ENCODE measurements at places on chromosomes 7 and 10.

DNA sequence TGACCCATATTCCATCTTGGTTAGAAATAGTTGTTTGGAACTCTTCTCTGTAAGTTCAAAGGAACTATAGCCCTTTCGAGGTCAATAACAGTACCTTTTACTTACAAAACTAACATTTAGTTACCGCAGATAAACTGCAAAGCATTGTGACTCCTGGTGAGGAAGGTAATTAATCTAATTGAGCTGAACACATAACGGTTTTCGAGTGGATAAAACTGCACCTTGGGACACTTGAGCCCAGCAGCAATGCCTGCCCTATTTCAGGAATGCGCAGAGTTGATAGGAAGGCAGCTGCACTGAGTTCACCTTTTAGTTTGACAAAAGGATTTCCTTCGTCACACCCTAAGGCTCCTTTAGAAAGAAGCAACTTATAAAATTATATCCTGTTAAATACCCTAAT lies 75.4 kb downstream of the JAZF1 start:
- DNase-seq, result no peak

- no peak for DNase-seq
Observed at GRCh38 chr10:30002426-30003266, 56.7 kb downstream of the JCAD start.

- DNase-seq, result no peak
Observed at GRCh38 chr10:131650771-131651673, 249.8 kb upstream of the PPP2R2D start.

DNA sequence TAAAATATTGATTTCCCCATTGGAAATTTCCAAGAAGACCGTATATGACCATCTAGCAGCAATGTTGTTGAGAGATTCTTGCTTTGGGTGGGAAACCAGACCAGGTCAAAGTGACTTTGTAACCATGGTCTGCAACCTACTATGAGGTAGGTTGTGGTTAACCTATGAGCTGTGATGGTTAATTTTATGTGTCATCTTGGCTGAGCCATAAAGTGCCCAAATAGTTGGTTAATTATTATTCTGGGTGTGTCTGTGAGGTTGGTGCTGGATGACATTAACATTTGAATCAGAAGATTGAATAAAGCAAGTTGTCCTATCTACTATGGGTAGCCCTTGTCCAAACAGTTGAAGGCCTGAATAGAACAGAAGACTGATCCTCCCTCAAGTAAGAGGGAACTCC lies 18.3 kb upstream of the RALA start:
- DNase-seq, result no peak

DNA sequence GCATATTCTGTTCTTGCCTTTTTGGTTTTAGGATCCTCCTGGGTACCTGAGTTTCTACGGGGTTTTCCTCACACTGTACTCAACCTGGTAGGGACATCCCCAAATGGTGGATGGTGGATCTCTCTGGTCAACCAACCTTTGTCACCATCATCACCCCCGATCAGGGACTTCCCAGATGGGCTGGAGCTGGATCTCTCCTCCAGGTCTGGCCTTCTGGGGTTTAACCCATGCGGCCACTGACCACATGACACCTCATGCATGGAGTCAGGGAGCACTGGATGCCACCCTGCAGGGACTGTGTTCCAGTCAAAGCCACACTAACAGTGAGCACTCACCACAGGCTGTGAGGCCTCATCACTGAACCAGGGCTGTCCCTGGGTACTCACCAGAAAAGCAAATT lies 80.0 kb downstream of the CELF2 start:
- DNase-seq, result no peak

DNA sequence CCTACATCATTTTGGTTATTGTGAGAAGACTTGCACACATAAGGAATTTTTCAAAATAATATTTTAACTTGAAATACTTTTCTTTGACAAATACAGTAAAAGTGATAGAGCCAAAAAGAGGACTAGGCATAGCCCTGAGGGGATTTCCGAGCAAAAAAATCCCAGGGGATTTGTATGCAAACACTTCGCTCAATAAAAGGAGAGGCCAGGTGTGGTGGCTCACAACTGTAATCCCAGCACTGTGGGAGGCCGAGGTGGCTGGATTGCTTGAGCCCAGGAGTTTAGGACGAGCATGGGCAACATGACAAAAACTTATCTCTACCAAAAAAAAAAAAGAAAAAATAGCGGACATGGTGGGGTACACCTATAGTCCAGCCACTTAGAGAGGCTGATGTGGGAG lies 193.0 kb downstream of the PCDH15 start:
- no peak for DNase-seq

- no peak for DNase-seq
Observed at GRCh38 chr10:13268841-13269240, 31.0 kb downstream of the PHYH start.

DNA sequence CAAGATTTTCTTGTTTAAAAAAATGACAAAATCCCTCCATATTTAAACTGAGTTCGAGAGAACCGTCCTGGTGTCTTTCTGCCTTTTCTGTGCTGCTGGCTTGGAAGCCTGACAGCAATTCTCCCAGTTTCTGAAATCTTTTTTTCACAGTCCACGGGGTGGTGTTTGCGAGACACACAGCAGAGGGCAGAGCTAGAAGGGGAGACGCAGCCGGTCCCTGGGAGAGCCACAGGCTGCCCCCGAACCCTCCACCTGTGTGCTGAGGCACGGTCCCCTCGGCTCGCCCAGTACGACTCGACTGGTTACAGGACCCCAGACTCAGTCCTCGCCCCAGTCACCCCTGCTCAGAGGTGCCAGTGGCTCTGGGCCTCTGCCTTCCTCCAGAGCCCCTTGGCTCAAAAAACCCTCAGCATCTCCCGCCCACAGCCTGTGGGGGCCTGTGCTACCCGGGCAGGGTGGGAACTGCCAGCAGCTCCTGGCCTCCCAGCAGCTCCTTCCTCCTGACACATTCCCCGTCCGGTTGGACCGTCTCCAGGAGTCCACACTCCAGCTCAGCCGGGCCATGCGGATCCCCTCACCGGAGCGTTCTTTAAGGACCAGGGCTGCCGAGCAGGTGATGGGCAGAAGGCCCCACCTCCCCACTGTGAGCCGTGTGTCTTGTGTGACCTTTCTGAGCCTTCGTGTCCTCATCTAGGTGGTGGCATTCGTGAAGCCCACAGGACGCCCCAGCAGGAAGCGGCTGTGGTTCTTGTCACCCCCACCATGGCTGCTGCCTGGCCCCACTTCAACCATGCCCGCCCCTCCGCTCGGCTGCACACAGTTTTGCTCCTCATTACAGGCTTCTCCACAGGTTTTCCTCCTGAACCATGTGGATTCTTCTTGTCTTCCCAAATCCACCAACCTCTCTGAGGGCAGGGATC lies 52.3 kb upstream of the EN2 start:
- DNase-seq, result no peak

DNA sequence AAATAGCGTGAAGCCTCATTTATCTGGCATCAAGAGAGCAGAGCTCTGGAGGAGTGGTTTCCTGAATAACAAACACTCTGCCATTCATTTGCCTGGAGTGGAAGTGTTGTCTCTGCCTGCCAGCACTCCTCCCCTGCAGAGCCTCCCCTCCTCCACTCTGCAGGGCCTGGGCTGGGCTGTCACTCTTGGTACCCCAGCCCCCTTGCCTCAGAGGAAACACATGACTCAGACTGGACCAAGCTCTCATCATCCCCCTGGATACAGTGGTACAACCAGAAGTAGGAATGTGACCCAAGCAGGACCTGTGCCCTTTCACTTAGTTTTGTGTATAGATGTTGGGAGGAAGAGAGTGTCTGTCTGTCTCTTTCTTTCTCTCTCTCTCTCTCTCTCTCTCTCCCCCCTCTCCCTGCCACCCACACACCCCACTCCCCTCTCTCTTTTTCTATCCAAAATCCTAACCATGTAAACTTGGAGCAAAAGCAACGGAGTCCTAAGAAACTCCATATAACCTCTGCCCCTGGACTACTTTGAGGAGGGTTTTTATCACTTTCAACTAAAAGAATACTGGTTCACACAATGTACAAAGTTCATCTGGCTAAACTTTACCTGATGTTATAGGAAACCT lies 43.9 kb downstream of the DOCK4 start:
- DNase-seq, result no peak

DNA sequence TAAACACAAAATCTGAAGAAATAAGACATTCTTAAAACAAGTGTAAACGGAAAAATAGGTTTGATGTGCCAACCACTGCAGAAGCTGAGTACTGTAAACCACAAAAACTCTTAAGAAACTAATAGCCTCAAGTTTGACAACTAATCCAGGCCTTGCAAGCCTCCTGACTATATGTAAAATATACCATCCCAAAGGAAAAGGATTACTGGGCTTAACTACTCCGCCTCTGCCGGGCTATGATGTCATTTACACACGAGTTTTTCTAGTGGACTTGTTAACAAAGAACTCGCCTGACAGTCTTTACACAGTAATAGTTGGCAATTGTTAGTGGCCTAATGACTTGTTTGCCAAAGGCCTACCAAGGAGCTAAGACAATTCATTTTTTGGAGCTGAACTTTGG lies 2.1 kb downstream of the KIF5B start:
- DNase-seq, result no peak

DNA sequence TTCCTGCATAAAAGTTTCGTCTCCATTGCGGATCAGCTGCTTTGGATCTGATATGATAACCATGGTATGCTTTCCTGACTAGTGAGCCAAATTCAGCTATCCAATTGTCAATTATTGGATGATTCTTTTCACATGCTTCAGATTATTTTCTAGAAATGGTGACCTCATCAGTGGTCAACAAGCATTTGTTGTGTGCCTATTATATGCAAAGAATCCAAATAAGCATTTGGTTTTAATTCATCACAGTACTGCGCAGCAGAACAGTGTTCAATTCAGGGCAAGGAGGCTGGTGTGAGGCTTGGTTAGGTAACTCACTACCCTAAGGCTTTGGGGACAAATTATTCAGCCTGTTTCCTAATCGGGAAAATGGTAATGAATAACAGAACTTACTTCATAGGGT lies 200.5 kb downstream of the SKAP2 start:
- no peak for DNase-seq

- no peak for DNase-seq
Observed at GRCh38 chr10:20254078-20254477, 437.8 kb downstream of the PLXDC2 start.

DNA sequence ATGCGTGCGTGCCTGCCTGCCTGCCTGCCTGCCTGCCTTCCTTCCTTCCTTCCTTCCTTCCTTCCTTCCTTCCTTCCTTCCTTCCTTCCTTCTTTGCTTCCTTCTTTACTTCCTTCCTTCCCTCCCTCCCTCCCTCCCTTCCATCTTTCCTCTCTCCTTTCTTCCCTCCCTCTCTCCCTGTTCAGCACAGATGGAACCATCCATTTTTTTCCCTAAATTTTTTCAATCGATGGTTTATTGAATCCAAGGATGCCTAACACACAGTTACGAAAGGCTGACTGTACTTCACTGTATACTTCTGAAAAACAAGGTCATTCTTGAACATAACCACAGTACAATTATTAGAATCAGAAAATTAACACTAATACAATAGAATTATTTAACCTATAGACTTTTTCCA lies 53.8 kb downstream of the ABCA13 start:
- no peak for DNase-seq

- DNase-seq, result no peak
Observed at GRCh38 chr7:158814637-158815036, 14.7 kb downstream of the ESYT2 start.

- DNase-seq, result no peak
Observed at GRCh38 chr10:70053218-70053840, 683 bp downstream of the MACROH2A2 start.

GRCh38 chr10:73644015-73644743 lies 2.9 kb upstream of the MYOZ1 start:
- DNase-seq, result no peak

GRCh38 chr7:7639421-7639820 lies 1.1 kb upstream of the UMAD1 start:
- DNase-seq, result no peak
